ENCODE measurements at places on chromosomes 5 and 9.

DNA sequence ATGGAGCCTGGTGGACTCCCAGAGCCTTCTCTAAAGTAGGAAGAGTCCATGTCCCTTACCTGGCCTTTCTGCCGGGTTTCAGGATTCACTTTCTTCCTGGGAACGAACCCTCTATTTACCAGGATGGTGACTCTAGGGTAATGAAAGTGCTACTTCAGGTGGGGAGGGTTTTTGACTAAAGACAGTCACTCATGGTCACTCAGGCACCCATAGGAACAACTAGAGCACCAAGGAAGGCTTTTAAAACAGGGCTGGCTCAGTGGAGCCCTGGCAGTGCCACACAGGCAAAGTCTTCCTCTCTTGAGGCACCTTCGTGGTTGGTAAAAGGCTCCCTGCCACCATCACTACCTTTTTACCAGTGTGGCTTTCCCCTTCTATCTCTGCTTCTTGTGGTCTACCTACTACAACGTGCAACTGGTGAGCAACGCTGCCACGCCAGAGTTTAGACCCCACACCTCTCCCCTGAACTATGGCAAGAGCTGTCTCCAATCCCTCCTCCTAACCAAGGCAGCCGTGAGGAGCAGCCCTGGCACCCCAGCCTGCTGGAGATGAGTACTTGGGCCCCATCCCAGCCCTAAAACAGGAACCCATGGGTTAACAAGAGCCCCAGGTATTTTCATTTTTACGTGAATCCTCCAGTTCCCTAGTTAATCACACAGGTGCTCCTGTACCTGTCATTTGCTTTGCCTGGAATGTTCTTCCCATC, 3.5 kb downstream of the SURF1 start:
- no peak for DNase-seq

- DNase-seq = no peak
These were observed 49.6 kb downstream of the ARHGAP26 start for GRCh38 chr5:142819825-142820224.

- no peak for DNase-seq
These were observed at the start of gene MCTP1 for GRCh38 chr5:95284572-95285408. MCTP1 (minus strand) TSS chr5:95285094.

DNA sequence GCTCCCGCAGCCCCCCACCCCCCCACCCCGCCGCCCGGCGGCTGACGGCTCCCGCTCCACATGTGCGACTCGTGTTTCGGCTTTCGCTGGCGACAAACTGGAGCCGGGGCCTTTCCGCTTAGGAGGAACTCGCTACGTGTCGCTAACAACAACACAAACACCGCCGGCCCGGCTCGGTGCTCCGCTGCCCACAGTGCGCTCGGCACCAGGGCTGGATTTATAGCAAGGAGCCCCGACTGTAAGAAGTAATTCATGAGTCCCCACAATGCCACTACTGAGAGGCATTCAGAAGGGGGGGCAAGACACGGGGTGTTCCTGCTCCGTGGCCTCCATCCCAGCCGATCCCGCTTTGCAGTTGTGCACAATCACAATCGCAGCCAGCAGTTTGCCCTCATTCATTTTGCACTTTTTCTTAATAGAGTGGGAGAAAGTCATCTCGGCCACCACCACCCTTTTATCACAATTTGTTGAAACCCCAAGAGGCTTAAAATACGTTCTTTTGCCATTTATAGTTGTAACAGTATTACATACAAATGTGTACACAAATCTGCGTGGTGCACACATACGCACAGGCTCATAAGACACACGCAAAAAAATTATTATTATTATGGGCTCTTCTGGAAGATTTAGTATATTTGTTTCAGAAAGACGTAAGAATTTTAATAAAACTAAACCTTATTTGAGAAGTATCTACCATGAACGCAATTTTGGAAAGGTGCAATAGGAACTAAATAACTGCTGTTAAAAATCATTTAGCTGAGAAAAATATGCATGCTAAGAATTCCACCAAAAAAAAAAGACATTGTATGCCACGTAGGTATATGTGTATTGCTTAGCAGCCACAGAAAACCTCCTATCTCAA, 48.1 kb downstream of the EBF1 start:
- DNase-seq = no peak

GRCh38 chr5:149439899-149440542, 60.9 kb upstream of the IL17B start:
- DNase-seq = no peak

DNA sequence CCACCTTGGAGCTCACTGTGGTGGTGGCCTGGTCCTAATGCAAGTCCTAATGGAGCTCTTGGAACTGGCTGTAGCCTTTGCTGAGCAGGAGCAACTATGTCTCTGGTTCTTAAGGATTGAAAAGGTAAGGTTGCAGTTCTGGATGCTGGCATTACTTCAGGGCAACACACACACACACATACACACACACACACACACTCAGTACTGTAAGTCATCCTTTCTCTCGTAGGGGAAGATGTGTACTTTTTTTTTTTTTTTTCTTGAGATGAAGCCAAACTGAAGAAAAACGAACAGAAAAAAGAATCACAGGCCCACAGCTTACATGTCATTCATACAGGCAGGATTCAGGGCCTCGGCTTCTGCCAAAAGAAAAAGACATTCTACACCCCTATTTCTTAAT, 81.1 kb upstream of the RPS23 start:
- DNase-seq = no peak

GRCh38 chr5:149172261-149172660, 31.0 kb downstream of the ABLIM3 start:
- DNase-seq = no peak

DNA sequence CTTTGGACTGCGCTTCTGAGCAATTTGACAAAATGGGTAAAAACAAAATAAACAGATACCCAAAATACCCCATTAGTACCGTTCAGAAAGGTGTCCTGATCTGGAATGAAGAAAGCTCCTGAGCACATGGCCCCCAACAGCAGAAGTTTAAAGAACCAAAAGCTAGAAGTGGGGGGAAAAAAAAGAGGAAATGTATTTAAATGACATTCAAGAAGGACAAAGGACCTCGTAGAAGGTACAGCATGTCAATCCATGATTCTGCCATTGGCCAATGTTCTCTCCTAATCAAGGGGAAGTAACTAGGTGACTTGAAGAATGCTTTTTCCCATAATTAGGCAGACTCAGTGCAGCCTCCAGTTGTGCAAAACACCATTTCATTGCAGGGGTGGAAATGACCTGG, 78.6 kb downstream of the SERINC5 start:
- DNase-seq = no peak

GRCh38 chr5:151912360-151912759, 12.3 kb downstream of the GLRA1 start:
- DNase-seq = no peak

DNA sequence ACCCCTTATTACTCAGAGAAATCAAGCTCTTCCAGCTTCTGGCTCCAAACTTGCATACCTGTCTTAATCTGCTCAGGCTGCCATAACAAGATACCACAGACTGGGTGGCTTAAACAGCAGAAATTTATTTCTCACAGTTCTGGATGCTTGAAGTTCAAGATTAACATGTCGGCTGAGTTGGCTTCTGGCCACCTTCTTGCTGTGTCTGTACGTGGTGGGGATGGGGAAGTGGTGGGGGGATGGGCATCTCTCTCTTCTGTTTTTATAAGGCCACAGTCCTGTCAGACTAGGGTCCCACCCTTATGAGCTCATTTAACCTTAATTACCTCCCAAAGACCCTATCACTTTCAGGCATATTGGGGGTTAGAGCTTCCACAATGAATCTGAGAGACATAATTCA, 140.5 kb downstream of the SV2C start:
- DNase-seq = no peak

GRCh38 chr5:129630101-129630500, 117.8 kb upstream of the MINAR2 start:
- no peak for DNase-seq

DNA sequence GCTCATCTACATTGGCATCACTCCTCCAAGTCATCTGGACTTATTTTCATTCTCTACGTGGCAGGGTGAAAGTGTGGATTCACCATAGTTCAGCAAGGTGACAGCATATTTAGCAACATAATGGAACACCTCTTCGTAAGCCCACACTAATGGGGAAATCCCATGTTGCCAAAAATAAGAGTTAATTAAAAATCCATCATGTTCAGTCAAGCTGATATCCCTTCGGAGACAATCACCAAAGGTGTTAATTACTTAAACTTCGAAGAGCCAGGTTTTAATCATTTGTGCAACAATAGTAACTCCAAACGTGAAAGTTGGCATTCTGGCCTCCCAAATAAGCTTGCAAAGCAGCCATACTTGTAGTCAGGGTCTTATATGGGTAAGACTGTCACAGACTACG, 242.9 kb downstream of the NSG2 start:
- no peak for DNase-seq

- no peak for DNase-seq
These were observed 56.2 kb downstream of the UBE2QL1 start for GRCh38 chr5:6504677-6505415.

DNA sequence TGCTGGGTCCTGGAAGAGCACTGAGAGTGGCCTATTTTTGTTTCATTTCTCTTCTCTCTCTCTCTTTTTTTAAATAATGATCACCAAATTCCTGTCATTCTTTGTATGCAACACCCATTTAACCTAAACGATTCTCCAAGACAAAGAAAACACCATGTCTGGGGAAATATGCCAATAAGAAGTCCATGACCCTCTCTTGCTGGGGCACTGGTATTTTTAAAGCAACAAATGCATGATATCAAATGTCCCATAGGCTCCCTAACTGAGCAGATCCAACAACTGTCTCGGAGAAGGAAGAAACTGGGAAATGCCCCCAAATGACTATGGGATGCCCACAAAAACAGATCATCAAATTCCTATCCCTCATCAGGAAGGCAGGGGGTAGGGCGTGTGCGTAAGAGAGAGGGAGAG, 567.4 kb downstream of the CCDC171 start:
- no peak for DNase-seq

DNA sequence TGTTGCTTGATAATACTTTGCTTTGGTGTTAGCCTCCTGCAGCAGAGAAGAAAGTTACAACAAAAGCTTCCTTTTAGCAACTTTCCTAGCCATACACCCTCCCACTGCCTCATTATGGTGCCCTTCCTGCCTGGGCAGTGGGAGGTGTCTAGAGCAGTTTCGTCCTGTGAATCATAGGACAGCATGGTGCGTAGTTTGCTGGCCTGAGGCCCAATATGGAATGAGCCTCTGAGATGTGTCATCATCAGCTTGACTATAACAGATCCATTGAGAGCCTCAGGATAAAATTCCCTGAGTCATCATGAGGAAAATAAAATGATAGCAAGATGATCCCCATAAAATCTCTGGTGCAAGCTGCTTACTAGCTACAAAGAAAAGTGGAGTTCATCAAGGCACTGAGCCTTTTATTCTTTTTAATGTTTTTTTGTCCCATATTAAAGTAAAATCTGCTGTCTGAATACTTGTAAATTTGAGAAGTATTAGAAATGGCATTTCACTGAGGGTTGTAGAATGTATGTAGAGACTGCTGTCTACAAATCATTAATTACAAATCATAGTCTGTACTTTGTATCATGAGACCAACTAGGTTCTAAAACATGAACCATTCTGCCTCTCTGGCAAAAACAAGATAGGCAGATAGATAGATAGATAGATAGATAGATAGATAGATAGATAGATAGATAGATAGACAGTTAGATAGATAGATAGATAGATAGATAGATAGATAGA, 303.0 kb upstream of the PDE4D start:
- peak; percentile 60 for DNase-seq

- DNase-seq = no peak
These were observed 1.7 kb upstream of the CANX start for GRCh38 chr5:179697108-179697507.

DNA sequence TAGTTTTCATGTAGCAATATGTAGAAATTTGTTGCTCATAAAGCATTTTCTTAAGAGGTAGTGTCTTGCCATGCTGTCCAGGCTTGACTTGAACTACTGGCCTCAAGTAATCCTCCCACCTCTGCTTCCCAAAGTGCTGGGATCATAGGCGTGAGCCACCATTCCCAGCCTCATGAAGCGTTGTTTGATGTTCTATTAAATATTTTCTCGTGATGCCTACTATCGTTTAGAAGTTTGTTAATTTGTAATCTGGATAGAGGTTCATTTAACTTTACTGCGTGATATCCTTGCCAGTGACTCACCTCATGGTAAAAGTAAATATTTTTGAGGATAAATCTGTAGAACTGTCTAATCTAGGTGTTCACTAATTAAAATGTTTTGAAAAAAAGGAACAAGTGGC, 82.6 kb downstream of the VCAN start:
- DNase-seq = no peak

- DNase-seq = no peak
These were observed 15.8 kb downstream of the SOHLH1 start for GRCh38 chr9:135683401-135684034.

DNA sequence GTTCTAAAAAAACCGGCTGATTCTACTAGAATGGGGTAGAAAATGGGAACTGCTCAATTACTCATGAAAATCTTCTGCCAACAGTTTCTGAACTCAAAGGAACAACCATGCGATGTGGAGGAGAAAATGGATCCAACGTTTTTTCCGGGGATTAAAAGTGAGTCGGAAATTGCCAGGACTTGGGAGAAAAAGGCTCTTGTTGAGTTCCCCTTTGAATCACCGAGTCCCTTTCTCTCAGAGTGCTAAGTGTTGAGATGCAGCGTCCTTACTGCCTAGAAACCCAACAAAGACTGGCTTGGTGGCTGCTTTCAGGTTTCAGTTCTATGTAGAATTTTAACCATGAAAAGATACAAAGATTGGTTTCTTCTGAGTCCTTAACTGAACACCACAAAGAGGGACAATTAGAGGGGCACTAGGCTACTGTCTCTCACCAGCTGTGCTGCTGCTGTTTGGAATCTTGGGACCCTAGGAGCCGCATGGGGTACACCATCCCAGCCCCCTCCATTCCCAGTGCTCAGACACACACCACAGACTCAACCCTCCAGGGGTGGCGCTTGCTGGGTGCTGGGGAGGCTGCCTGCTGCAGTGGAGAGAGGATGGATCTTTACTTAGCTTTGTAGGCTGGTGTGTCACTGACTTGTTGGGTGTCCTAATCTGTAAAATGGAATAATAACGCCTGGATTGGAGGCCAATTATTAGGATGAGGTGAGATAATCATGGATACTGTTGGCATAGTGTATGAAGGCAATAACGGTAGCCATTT, 21.5 kb upstream of the NEUROG1 start:
- DNase-seq = no peak

GRCh38 chr5:15383469-15383868, 116.5 kb upstream of the FBXL7 start:
- no peak for DNase-seq

GRCh38 chr9:33202552-33203201, 35.5 kb upstream of the B4GALT1 start:
- DNase-seq = no peak

GRCh38 chr5:178297751-178298150, 65.1 kb upstream of the PHYKPL start:
- DNase-seq = no peak

DNA sequence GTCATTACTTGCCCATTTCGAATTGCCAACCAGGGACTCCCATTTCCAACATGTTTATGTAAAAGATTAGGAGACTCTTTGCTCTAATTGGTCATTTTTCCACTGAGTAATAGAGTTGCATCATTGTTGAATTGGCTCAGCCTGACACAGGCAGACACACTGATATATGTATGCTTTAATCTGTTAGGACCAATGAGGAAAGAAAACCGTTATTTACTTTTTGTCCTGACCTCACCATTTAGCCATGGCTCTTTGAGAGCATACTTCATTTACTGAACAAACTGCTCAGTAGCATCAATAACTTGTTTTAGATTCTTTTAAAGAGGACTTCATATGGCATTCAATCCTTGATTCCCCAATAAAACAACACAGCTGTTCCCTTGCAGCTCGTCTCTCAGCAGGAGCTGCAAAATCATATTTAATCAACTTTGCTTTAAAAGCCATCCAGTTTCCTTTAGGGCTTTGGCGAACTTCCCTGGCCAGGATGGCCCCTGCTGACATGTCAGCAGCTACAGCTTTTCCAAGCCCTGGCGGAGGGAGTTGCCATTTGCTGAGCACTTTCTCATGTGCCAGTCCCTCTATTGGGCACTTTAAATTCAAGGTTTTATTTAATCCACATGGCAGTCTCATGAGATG, 251.5 kb upstream of the TNC start:
- no peak for DNase-seq
